CD8-positive, alpha-beta memory T cell (primary cell): ENCODE measurements at places on chromosomes 6 and 20. TPM values are rescaled to one million over a fixed set of nuclear protein-coding genes. Genes with fewer than 3 reads are reported as not detected.

DNA sequence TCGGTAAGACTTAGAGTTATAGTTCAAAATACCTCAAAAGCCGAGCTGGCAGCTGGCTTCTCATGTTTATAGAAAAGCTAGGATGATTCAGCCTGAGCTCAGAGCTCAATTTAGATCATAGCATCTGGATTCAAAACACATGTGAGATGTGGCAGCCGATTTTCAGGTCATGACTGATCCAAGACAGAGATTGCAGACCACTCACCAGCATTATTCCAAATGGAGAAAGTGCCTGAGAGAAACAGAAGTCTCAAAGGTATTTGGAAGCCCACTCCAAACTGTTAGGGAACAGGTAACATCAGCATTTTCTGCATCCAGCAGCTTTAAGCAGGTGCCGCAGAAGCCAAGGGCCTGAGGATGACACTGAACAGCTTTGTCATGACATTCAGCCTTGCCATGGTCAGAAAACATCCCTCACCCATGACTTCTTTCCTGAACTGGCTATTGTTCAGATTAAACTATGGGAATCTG lies 102.2 kb downstream of the BACH2 start:
- no peak overlapping the region for H3K4me3 ChIP-seq
- H3K36me3 ChIP-seq: peaks cover 8% of the 10 kb centered on the region
- H3K27ac ChIP-seq: no peak overlapping the region
- no peak for DNase-seq
- peaks cover 52% of the 10 kb centered on the region for H3K4me1 ChIP-seq
- H3K27me3 ChIP-seq: no peaks in the 10 kb centered on the region

SPO11 gene
- not detected for total RNA-seq

DNA sequence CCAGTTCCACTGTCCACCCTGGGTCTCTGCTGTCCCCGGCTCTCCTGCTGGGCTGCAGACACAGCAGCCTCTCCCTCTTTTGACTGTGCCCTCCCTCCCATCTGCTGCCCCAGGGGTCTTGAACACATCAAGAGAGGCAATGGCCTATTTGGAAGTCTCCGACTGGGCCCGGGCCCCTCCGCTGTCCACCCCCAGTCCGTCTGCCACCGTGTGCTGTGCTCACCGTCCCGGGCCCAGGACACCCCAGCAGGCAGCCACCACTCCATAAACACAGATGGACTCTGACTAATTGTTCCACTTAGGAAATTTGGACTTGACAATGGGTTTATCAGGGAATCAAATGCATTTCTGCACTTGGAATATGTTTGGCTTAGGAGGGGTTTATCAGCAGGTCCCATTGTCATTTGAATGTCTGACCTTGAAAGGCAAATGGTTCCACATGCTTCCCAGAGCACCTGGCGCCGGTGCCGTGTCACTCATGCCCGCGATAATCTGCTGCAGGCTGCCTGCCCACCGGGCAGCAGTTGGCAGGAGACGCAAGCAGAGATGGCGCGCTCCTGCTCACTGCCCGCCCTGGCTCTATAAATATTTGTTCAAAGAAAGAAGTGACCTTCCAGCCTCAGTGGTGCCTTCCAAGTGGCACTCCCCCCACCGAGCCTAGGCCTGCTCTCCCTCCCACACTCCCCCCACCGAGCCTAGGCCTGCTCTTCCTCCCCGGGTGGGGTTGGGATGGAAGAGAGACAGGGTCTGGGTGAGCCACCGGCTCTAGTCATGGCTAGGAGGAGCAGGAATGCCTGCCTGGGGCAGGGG lies 18.8 kb upstream of the FRMD1 start:
- H3K4me3 ChIP-seq: no peak overlapping the region
- no peaks in the 10 kb centered on the region for H3K27me3 ChIP-seq
- no peak overlapping the region for H3K27ac ChIP-seq
- H3K36me3 ChIP-seq: no peaks in the 10 kb centered on the region
- no peaks in the 10 kb centered on the region for H3K4me1 ChIP-seq

DNA sequence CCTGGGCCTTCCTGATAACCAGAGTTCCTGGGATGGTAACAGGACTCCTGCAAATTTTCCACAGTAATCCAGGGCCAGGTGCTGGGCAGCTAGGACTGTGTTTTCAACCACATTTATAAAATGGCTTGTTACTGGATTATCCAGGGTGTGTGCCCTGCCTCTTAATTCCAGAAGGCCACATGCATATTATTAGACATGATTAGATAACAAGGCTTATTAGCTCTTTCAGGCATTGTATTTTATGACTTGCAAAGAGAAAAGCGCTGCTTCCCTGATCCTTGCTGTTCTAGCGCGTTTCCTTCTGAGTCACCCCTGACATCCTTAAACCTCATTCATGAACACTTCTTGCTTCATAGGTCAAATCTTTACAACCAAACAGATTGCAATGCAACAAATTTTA lies 208.6 kb downstream of the UST start:
- no peaks in the 10 kb centered on the region for H3K27me3 ChIP-seq
- no peak for DNase-seq
- H3K36me3 ChIP-seq: no peaks in the 10 kb centered on the region
- no peak overlapping the region for H3K4me3 ChIP-seq

- DNase-seq: no peak
- H3K27ac ChIP-seq: no peak overlapping the region
- no peaks in the 10 kb centered on the region for H3K4me1 ChIP-seq
These were observed 106.5 kb upstream of the TIAM2 start for GRCh38 chr6:154888421-154889295.
